Stimulated activated CD4-positive, alpha-beta T cell treated with anti-CD3 and anti-CD28 coated beads, Interleukin-1b, Interleukin-23, amount 100 ng/mL, for 1 hour (primary cell): ENCODE measurements at places on chromosomes 3 and 15.

- DNase-seq: no peak
These were observed 109.9 kb downstream of the TBC1D5 start for GRCh38 chr3:17632401-17633100.

GRCh38 chr3:161475905-161476304 lies 20.7 kb upstream of the OTOL1 start:
- no peak for DNase-seq

DNA sequence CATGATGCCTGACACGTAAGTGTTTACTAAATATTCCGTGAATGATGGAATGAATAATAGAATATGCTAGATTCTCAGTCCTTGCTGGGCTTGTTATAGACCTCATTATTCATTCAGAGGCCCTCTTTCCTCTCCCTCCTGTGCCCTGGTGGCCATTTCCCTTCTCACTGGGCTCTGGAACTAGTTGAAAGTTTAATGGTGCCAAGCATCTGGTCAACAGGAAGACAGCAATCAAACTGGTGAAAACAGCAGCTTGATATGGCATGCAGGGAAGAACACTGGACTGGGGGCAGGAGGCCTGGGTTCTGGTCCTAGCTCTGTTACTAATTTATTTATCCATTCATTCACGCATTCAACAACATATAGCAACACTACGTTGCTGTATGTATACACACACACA lies 3.7 kb upstream of the APOD start:
- no peak for DNase-seq

GRCh38 chr3:63390710-63391230 lies 112.7 kb downstream of the SYNPR start:
- DNase-seq: no peak

DNA sequence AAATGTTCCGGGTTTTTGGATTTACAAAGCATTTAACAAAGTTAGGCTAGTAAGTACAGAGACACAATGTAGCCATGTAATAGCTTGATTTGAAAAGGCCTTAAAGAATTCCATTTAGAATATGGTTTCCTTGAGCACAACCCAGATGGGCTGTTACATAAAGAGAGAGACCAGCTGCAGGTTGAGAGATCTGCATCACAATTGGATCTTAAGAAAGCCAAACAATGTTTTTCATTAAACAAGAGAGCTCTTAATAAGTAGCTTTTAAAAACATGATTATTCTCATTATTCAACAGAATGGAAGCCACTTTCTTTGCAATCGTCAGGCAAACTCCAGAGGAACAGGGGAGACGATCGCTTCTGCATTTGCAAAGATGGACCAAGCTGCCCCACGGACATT lies 300.3 kb downstream of the OCA2 start:
- no peak for DNase-seq

- DNase-seq: no peak
These were observed 3.6 kb downstream of the CAMP start for GRCh38 chr3:48226939-48227338.

GRCh38 chr3:72271216-72271615 lies 486.3 kb upstream of the PROK2 start:
- DNase-seq: no peak

DNA sequence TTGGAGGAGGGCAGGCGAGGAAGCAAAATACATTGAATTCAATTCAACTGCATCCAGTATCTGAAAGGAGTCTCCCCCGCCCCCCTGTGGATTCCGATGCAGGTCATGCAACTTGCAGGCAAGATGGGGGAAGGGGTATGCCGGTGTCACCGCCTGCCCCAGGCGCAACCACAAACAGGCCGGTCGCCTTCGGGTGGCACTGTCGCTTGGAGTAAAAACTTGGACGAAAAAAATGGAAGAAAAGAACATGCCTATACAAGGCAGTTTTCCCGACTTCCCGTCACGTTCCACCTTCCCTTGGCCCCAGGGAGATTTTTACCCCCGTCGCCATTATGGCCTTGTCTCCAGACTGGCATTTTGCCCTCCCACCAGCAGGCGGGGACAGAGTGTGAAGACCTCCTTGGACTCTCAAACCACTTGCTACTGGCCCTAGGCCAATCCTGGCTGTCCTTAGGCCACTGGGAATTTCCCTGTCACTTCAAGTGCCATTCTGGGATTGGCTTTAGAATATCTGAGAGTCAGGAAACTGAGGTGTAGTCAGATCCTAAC lies 1.6 kb upstream of the NTRK3 start:
- DNase-seq: no peak

GRCh38 chr3:67517781-67518180 lies 136.6 kb downstream of the SUCLG2 start:
- DNase-seq: no peak

DNA sequence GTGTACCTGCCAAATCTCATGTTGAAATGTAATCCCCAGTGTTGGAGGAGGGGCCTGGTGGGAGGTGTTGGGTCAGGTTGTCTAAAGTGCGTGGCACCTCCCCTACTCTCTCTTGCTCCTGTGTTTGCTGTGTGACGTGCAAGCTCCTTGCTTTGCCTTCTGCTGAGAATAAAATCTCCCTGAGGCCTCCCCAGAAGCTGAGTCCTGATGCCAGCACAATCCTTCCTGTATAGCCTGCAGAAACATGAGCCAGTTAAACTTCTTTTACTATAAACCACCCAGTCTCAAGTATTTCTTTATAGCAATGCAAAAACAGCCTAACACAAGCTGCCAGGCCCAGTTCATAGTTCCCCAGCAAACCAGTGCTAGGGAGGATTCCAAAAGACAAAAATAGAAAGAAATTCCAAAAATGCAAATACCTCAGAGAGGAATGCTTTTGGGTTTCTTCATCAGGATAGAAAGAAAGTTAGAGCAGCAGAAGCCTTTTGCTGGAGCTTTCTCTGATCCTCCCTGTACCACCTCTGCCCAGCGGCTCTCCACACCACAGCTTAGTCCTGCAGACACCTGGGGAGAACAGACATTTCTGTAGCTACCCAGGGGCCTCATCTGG lies 25.9 kb upstream of the CDV3 start:
- DNase-seq: no peak

DNA sequence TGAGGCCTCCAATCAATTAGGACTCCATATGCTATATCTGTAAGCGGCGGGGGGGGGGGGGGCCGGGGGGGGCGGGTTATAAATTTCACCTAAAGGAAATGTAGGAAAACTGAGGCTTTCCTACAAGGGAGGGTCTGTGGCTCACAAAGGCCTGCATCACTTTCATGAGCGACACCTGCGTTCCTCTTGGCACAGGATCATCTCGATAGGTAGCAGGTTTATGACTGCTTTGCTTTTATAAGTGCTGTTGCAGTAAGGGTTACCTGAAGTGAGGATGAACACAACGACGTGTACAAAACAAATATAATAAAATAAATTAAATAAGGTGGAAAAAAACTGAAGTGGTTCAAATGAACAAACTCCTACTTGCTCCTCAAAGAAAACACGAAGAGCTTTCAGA lies 194.3 kb downstream of the FOXP1 start:
- DNase-seq: no peak

DNA sequence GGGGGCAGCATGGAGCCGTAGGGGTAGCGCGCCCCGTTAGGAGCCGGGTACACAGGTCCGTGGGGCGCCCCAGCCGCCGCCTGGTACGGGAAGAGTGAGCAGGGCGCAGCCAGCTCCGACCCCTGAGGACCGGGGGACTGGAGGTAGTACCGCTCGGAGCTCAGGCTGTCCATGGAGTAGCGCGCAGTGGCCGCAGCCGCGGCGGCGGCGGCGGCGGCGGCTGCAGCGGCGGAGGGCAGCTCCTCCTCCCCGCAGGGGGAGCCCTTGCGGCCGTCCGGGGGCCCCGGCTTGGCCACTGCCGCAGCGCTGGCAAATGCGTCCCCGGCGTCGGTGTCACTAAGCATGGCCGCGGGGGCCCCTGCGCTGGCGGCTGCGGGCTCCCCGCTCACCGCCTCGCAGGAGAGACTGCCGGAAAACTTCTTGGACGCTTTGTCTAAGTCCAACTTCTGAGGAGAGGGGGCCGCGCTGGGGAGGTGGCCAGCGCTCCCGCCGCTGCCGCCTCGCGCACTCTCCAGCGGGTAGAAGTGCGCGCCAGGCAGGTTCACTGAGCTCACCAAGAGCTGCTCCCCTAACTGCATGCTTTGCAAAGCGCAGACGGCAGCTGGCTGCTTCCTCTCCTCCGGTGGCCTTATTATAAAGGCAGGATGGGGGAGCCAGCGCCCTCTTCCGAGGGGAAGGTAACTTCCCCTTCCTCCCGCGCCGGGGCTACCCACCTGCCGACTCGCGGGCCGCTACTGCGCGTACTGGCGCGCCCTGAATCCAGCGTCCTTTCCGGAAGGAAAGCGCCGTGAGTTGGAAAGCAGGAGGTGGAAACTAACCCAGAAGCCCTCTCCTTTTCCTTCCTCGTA lies at the start of gene EOMES:
EOMES (minus strand) TSS at position 607 of the 848 bp plus-strand sequence; CDS start at position 578, 29 bp downstream.
- DNase-seq: no peak

DNA sequence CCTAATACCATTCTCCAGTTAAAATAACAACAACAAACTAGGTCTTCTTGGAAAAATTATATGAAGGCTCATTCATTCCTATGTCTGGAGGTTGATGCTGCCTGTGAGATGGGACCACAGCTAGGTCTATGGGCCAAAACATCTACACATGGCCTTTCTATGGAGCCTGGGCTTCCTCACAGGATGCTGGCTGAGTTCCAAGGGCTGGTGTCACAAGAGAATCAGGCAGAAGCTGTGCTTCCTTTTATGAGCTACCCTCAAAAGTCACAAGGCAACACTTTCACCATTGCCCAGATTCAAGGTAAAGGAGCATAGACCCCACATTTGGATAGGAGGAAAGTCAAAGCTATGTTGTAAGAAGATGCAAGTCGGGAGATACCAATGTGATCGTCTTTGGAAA lies 4.6 kb upstream of the RTP2 start:
- DNase-seq: no peak

DNA sequence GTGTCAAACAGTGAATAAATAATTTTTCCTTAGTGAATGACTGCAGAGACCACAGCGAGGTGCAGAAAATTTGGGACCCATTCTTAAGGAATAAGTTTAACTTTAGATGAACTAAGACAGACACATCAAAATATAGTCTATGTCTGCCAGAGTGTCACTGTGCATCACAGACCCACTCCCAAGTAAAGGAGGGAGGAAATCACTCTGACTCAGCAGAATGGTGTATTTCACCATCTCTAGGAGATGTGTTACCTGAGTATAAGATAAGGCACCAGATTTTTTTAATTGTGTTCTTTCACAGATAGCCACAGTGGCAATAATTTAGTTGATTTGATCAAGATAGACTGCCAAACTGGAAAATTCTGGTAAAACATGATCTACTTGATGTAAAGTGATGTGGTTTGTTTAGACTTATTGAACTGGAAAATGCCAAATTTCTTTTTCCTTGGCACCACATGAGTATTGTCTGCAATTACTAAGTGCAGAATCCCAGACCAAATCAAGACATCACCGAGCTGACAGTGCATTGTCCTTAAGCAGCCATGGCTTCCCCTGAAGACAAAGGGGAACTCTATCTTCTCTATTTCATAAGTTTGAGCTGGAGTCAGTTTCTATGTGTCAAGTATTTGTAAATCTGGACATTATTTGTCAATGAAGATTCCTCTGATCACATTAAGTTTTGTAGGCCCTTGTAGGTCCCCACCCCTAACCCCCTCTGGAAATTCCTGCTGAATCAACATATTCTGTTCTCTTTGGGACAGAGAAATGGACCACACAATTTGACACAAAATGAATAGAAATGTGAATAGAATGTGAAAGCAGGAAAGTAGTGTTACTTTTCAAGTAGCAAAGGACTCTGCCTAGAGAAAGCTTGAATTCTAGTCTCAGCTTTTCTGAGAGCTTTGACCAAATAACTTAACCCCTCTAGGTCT lies 47.6 kb downstream of the TIPARP start:
- DNase-seq: no peak

GRCh38 chr15:62946940-62947339 lies 95.6 kb upstream of the TPM1 start:
- no peak for DNase-seq

GRCh38 chr3:117865338-117865737 lies 1155.8 kb downstream of the TUSC7 start:
- DNase-seq: no peak

DNA sequence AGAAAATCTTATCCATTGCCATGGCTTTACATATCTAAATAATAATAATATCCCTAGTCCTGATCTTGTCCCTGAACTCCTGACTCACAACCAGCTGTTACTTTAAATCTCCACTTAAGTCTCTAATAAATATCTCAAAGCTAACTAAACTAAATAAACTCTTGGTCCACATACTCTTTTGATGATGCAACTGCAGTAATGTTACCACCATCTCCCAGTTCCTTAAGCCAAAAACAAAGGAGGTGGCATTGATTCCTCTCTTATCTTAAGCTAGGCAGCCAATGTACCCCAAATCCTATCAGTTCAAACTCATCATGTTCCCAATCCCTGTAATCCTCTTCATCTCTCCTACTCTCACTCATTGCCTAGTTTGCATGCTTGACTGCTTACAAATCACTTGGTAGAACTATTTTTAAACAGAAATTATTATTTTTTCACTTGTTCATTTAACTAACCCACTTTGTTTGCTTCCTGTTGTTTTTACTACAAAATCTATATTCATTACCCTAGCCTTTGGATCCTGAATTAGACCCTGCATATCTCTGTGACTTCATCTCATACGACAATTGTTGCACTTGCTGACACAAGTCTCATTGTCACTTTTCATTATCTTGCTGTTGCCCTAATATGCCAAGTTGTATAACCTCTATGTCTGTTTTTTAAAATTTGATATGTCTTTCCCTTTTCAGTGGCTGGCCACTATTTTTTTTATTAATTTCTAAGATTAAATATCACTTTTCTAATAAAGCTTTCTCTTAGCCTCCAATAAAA lies 462.2 kb downstream of the ZPLD1 start:
- DNase-seq: no peak

DNA sequence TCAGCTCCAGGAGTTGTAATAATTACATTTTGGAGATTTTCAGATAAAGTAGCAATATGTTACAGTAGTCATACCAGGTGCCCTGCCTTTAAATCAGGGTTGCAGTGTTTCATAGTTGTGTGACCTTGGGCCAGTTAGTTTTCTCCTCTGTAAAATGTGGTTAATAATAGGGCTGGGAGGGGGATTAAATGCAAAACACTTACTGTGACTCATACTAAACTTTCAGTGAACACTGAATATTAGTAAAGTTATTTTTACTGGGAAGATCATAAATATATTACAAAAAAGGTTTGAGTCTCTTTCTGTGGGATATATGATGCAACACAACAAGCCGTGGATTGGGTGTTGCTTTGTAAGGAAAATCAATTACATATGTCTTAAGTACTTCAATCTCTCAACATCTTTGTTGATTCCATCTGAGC lies 1.1 kb upstream of the EBLN2 start:
- DNase-seq: no peak

DNA sequence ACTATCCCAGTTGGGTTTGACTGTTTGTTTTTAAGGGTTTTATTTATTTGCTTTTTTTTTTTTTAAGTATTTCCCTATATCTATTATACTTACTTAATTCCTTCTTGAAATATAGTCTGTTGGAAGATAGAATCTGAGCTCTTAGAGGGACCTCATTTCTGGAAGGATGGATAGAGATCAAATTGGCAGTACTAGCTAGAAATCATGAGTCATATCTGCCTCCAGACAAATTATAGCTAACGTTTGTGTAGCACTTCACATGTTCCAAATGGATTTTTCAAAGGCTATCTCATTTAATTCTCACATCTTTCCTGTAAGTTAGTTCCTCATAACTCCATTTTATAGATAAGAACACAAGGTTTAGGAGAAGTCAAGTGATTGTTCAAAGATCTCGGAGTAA lies 384.7 kb downstream of the ZIC1 start:
- DNase-seq: no peak

GRCh38 chr3:29919571-29919970 lies 638.7 kb downstream of the RBMS3 start:
- no peak for DNase-seq

- DNase-seq: no peak
These were observed 2.1 kb downstream of the KAT2B start for GRCh38 chr3:20042331-20042730.
